Activated B cell treated with CpG ODN at 0.5 μM for 24 hours (primary cell): ENCODE measurements at places on chromosomes 4 and X.

- no peak for DNase-seq
These were observed 336.3 kb upstream of the BMP3 start for GRCh38 chr4:80694171-80694570.

- no peak for DNase-seq
These were observed 93.7 kb upstream of the TRPC3 start for GRCh38 chr4:122045533-122045932.

DNA sequence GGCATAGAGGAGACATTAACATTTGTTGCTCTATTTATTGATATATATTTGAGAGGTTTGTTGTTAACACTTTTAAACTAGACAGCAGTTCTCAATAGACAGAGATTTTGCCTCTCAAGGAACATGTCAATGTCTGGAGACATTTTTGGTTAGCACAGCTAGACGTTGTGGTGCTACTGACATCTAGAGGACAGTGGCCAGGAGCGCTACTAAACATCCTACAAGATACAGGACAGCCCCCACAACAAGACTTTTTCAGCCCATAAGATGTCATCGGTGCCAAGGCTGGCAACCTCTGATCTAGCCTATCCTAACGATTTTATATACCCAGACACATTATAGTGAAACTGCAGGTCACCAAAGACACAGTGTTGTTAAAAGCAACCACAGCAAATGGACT is 18.4 kb upstream of the CTSO start:
- no peak for DNase-seq

DNA sequence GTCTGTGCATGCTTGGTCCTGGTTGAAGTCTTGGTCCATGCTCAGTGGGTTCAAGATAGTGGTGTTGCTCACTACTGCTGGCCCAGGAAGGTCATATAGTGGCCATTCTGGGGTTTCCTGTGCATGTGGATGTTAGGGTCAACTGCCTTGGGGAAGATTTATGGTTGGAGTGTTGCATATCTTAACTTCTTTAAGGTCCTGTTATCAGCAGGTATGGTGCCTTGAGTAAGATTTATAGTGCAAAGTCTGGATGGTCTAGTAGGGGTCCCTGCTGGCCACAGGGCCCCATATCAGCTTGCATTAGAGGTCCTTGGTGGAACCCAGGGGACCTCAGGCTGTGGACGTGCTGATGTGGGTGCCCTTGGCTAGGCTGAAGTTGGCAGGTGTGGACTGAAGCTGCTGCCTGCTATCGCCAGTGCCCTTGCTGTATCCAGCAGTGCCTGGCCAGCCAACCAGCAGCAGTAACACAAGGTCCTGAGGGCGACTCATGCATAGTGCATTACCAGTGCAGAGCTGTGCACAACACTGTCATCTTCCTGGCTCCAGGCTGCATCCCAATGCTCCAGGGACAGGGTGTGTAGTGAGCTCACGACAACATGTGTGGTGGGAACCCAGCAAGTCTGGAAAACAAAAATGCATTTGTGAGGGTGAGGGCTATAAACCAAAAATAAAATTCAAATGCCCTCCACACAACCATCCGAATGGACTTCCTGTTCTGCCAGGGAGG is 61.0 kb downstream of the BEX3 start:
- no peak for DNase-seq

DNA sequence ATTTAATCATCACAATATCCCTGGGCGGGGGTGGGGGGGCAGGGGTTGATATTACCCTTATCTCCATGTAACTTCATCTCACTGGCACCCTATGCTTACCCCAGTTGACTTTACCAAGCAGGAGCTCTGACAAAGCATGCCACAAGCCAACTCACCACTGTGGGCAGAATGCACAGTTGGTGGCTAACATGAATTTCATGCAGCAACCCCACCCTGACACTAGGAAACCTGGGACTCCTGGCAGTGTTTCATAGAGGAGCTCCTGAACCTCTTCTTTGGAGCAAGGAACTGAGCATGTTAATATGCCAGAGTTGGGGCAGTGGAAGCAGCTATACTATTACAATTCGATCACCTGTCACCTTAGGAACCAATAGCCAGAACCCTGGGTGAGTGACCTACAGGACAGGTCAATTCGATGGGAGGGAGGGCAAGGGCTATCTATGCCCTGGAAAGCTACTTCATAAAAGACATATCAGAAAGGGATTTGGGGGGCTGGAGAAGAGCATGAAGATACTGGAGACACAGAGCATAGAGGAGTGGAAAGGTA is 97.2 kb upstream of the ACSL4 start:
- DNase-seq, result no peak

- DNase-seq, result no peak
These were observed 55.0 kb downstream of the HTT-AS start for GRCh38 chr4:3019145-3019846.

DNA sequence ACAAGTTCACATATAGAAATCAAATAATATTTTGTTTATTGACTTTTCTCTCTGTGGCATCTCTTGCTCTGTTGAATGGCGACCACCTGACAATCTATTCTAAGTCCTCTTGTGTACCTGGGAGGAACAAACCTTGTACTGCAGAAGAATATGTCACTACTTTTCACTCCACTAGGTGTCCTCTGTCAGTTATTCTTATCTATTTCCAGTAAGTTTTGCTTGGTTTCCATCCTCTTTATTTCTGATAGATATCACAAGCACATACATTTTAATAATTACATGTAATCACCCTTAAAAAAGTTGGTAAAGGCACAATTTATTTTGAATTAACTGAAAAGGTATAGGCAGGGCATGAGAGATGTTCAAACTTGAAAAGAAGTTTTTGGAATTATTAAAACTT is 238.4 kb downstream of the SNCA start:
- DNase-seq, result no peak
